ENCODE measurements at places on chromosomes 7 and 10.
A peak's percentile ranks its signal among the peaks of the same experiment; 100 is the strongest.

- DNase-seq = peak; percentile 91
These were observed 6.4 kb upstream of the PRTFDC1 start for GRCh38 chr10:24958721-24959381.

DNA sequence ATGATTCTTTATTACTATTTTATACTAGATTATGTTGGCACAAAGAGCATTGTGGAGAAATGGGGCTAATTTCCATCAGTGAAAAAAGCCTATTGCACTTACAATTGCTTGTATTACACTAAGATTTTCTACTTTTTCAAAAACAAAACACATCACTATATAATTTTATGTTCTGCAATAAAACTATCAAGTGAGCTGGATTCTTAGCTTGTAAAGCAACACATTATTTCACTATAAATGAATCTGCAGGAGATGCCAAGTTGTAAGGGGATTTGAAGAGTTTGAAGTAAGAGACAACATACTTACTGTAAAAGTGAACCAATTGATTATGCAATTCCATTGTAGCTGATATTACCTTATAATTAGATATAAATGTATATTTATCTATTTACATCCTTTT lies 333.3 kb upstream of the SEMA3D start:
- DNase-seq = no peak

GRCh38 chr10:19935176-19935575 lies 118.9 kb downstream of the PLXDC2 start:
- DNase-seq = no peak

- DNase-seq = no peak
These were observed 183.2 kb upstream of the LYZL1 start for GRCh38 chr10:29105516-29106215.

DNA sequence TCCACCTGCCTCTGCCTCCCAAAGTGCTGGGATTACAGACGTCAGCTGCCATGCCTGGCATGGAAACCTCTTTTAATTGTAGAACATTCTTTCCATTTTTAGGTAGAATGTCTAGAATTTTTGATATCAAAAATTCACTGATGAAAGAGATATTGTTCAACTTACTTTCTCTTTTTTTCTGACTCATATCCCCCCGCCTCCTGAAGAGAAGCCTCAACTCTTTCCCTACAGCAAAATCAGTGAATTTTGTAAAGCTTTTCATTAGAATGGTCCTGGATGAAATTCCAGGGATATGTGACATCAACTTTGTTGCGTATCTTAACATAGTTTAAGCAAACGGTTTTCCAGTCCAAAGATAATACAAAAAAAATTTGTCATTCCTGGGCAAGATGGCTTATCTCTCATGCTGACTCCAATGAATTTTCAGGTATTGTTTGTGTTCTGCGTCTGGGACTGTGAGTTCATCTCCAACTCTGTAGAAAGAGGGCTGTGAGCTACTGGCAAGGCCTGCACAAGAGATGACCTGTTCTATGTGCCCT lies 256.8 kb downstream of the BMPER start:
- DNase-seq = no peak

DNA sequence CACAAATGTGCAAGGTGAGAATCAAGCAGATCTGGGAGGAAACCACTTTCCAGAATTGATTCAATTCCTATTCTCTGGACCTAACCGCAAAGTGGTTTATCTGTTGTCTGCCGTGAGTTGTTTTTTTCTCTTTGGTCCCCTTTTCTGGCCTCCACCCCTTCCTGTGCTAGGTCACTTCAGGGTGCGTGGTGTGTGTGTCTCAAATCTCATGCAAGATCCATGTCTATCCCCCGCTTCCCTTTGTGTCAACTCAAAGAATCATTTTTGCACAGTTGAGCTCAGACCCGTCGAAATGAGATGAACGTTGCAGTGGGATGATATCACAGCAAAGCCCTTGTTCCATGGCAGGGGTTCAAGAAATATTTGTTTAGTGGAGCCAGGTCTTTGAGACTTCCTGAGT lies 184.5 kb downstream of the GATA3 start:
- DNase-seq = no peak

DNA sequence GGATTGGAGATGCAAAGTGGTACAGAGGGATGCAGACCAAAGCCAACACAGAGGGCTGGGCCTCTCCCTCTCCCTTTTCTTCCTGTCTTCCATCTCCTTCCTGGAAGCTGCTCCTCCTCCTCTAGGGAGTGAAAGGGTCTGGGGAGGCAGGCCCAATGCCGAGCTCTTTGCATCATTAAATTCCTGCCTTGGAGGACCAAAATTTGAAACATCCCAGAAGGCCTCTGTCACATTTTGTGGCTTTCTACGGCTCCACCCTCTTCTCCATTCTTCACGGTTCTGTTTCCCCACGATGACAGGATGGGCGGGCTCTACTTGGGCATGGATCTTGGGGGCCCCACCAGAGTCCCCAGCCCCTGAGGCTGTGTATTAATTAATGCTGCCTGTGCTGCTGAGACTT lies 76.4 kb downstream of the NEURL1 start:
- no peak for DNase-seq

DNA sequence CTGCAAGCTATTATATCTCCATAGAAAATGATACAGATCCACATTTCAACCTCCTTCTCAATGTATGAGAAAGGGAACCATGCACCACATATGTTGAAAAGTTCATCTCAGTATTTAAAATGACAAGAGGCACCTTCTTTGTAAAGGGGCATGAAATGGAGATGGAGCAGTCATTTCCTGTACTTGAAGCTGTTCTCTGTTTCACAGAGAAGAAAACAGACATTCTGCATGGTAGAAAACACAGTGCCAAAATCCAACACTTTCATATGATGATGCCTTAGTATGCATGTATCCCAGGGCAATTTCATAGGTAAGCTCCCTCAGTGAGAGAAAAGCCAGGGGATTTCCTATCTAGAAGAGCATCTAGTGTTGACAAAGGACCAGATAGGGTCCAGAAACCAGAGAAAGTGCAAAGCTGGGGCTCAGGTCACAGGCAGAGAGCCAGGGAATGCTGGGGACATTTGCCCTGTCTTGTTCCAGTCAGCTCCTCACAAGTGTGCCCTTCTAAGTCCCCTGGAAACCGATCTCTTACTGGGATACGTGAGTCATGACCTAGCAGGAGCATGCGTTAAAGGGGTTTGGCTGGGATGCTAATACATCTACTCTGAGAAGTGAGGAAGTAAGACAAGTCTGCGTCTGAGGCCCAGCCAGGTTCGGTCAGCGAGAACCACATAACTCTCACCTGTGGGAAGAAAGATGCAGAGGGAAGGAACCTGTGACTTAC lies 118.7 kb downstream of the ICA1 start:
- DNase-seq = no peak

DNA sequence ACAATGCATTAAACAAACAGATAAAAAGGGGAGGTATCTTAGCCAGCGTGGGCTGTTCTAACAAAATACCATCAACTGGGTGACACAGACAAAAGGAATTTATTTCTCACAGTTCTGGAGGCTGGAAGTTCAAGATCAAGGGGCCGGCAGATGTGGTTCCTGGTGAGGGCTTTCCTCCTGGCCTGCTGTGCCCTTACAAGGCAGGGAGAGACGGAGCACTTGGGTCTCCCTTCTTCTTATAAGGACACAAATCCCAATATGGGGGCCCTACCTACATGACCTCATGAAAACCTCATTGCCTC lies 281.6 kb upstream of the KLF14 start:
- DNase-seq = no peak

- DNase-seq = no peak
These were observed 66.5 kb downstream of the SCRN1 start for GRCh38 chr7:29922921-29923700.

All from right lung (tissue), 10 donors.